Effector CD4-positive, alpha-beta T cell (primary cell): ENCODE measurements at places on chromosomes 3 and 15.

GRCh38 chr15:80308002-80308401 lies 56.0 kb upstream of the CTXND1 start:
- DNase-seq: no peak

GRCh38 chr3:67109651-67110204 lies 111.6 kb downstream of the KBTBD8 start:
- DNase-seq: no peak

GRCh38 chr3:141853629-141854168 lies 22.7 kb upstream of the ATP1B3 start:
- DNase-seq: no peak

DNA sequence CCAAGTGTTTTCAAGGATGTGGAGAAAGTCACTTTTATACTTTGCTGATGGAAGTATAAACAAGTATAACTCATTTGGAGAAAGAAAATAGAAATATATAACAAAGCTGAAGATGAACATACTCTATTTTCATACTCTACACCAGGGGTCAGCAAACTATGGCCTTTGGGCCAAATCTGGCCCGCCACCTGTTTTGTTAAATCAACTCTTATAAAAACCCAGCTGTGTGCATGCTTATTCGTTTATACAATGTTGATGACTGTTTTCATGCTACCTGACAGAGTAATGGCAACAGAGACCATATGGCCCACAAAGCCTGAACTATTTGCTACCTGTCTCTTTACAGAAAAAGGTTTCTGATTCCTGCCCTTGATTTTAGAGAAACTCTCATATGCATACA lies 124.0 kb downstream of the NR1D2 start:
- no peak for DNase-seq

DNA sequence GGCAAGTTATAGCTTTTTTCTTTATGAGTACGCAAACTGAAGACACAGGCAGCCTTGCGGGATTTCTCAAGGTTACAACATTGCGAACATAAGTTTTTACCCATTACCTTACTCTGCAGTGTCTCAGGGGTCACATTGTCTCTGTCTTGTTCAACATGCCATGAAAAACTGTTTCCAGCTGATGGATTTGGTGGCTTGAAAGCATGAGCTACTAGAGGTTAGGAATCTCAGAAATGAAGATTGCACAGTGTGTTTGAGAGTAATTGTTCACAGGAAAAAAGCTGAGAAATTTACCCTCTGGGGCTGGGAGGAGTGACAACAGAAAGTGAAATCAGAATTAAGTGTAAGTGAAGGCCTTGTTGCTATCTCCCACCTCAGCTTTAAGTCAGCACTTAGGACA lies 568.6 kb downstream of the TAFA4 start:
- DNase-seq: no peak

DNA sequence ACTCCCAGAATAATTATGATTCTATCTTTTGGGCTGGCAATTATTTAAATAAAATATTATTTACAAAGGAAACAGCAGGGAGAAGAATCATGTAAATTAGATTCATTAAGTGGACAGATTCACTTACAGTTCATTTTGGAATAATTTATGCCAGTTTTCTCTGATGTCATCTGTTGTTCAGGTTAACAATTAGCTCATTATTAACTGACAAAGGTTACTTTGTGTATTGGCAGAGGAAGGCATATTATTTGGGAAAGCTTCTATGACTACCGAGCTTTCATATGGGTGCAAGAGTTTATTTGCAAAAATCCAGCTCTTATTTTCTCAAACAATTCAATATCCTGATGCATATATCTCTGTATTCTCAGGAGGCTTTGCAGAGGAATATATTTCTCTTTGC lies 224.4 kb downstream of the CHST2 start:
- no peak for DNase-seq

DNA sequence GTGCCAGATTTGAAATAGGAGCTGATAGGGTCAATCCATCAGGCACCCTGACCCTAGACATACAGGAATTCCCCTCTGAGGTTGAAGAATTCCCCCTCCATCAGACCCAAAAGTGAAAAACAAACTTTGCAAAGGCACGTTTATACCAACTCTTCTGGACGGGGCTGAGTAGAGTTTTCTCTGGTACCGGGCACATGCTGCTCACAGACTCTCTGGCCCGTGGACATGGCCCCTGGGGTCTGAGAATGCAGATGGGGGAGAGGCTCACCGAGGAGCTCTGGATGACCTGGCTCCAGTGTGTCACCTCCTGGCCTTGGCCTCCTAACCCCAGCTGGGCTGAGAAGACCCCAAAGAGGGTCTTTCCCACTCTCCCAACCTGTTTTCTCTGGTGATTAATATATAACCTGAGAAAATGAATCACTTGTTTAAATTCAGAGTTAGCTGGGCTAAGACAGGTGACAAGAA lies 11.2 kb upstream of the LIPC start:
- DNase-seq: no peak

GRCh38 chr15:49731187-49732099 lies 110.6 kb downstream of the DTWD1 start:
- DNase-seq: no peak

GRCh38 chr3:116607205-116607604 lies 102.4 kb upstream of the TUSC7 start:
- DNase-seq: no peak

- DNase-seq: no peak
Measured at GRCh38 chr3:7315037-7315436, 454.1 kb downstream of the GRM7 start.

GRCh38 chr15:90190606-90191343 lies 10.4 kb upstream of the SEMA4B start:
- DNase-seq: no peak

DNA sequence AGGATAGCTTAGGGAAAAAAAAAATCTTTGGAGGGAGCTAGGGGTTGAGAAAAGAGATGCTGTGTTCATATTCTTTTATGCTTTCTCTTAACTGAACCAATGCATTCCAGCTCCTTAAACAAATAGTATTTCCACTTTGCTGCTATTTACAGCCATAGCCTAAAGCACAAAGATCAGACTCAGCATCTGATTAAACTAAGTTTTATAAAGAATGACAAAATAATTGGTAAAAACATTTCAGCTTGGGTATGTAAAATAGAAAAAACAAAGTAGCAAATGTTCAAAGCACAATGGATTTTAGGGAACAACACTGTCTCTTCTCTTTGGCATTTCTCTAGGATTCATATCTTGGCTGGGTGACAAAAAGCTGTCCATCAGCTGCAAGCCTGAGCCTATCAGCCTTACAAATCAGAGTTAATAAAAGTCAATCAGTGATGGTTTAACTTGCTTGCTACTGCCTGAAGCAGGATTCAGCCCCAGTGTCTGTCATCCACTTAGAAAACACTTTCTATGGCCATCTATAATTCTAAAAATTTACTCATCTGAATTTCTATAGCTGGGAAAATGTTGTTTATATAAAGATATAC lies 232.1 kb upstream of the CDIN1 start:
- no peak for DNase-seq

DNA sequence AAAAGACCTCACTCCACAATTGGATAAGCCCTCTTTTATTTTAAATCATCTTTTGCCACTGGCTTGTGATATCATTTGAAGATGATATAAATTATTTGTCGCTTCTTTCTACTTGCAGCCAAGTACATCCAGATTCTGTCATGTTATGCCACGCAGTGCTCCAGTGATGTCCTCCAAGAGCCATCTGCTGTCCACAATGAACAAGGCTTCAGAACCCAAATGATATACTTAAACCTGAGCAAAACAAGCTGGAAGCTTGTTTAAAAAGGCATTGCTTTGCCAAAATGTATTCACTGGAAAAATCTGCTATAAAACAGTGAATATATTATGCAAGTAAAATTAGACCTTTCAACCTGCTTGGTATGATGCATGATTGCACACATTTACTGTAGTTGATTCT lies 58.8 kb upstream of the ARL6 start:
- no peak for DNase-seq

- DNase-seq: no peak
Measured at GRCh38 chr3:121515313-121515712, 30.5 kb downstream of the POLQ start.
